ENCODE measurements at places on chromosomes 6 and 20. TPM values are rescaled to one million over a fixed set of nuclear protein-coding genes. Genes with fewer than 3 reads are reported as not detected.

GRCh38 chr6:73796881-73797280 lies 100.9 kb downstream of the CD109 start:
- peaks cover 4% of the 10 kb centered on the region for H3K27me3 ChIP-seq
- no peaks in the 10 kb centered on the region for H3K4me1 ChIP-seq
- no peaks in the 10 kb centered on the region for H3K36me3 ChIP-seq

GRCh38 chr6:30990422-30991086 lies 7.0 kb downstream of the MUC21 start:
- peak overlapping the region; percentile 24 for H3K4me3 ChIP-seq
- peaks cover 6% of the 10 kb centered on the region for H3K4me1 ChIP-seq
- H3K27ac ChIP-seq, result no peak overlapping the region
- no peaks in the 10 kb centered on the region for H3K36me3 ChIP-seq

DNA sequence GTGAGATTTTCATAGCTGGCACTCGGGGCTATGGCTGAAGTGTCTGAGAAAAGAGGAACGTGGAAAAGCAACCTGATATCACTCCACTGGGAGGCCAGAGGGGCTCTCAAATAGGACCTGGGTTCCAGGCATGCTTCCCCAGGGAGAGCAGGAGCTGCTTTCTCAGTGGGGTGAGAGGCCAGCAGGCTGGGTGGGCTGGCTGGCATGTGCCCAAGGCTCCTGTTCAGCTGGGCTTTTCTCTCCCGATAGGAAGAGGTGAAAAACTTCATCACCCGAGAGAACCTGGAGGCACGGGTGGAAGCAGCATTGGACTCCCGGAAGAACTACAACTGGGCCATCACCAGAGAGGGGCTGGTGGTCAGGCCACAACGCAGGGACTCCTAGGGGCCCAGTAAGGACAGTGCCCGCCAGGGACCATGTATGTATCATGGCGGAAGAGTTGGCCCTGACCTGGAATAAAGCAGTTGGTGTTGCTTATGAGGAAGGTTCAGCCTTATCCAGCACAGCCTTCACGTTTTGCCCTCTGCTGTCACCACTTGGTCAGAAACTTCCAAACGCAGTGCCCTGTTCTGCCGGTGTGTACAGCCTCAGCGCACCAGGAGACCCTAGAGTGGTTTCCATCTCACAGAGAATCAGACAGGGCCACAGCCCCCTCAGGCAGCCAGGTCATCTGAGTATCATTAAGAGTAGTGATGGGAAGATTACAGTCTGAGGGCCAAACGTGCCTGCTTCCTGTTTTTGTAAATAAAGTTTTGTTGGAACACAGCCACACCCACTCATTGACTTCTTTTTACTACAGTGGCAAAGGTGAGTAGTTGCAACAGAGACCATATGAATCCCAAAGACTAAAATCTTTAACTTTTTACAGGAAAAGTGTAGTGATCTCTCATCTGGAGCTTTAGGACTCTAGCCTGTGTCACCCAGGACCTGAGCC lies 1.9 kb downstream of the MRPS26 start:
- peaks cover 14% of the 10 kb centered on the region for H3K4me1 ChIP-seq
- DNase-seq, result no peak
- peak overlapping the region; percentile 84 for H3K4me3 ChIP-seq
- H3K36me3 ChIP-seq, result peaks cover 30% of the 10 kb centered on the region
- no peak overlapping the region for H3K27ac ChIP-seq
- H3K27me3 ChIP-seq, result no peaks in the 10 kb centered on the region

DNA sequence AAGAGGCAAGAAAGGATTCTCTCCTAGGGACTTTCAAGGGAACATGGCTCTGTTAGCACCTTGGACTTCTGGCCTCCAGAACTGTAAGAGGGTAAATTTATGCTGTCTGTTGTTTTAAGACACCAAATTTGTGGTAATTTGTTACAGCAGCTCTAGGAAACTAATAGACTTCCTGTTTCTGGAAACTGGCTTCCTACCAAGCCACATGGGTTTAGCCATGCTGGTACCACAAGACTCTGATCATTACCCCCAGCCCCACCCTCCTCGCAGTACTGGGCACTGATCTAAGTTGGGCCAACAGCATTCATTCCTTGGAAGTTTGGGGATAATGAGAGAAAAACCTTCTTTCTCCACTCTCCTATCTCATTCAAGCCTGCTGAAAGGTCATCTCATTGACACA lies 109.5 kb upstream of the SMLR1 start:
- no peak overlapping the region for H3K4me3 ChIP-seq
- peaks cover 5% of the 10 kb centered on the region for H3K4me1 ChIP-seq
- no peaks in the 10 kb centered on the region for H3K27me3 ChIP-seq
- H3K36me3 ChIP-seq, result no peaks in the 10 kb centered on the region
- DNase-seq, result no peak

- no peaks in the 10 kb centered on the region for H3K36me3 ChIP-seq
- DNase-seq, result no peak
- no peak overlapping the region for H3K4me3 ChIP-seq
- H3K27me3 ChIP-seq, result no peaks in the 10 kb centered on the region
Observed at GRCh38 chr6:163641706-163642105, 227.2 kb downstream of the QKI start.

- peak overlapping the region; percentile 80 for H3K27ac ChIP-seq
- peaks cover 84% of the 10 kb centered on the region for H3K4me1 ChIP-seq
- peak overlapping the region; percentile 73 for H3K4me3 ChIP-seq
- DNase-seq, result no peak
- H3K27me3 ChIP-seq, result no peaks in the 10 kb centered on the region
Observed at GRCh38 chr20:41047279-41047974, 18.8 kb downstream of the TOP1 start.

- no peak for DNase-seq
- no peaks in the 10 kb centered on the region for H3K27me3 ChIP-seq
- peaks cover 25% of the 10 kb centered on the region for H3K36me3 ChIP-seq
- H3K27ac ChIP-seq, result no peak overlapping the region
Observed at GRCh38 chr6:149071997-149072396, 245.5 kb upstream of the TAB2 start.

- no peak for DNase-seq
- no peak overlapping the region for H3K27ac ChIP-seq
- H3K4me1 ChIP-seq, result peaks cover 9% of the 10 kb centered on the region
- H3K36me3 ChIP-seq, result peaks cover 30% of the 10 kb centered on the region
Observed at GRCh38 chr20:16311756-16312155, 261.5 kb downstream of the KIF16B start.

- H3K4me1 ChIP-seq, result peaks cover 10% of the 10 kb centered on the region
- no peak overlapping the region for H3K4me3 ChIP-seq
- H3K36me3 ChIP-seq, result no peaks in the 10 kb centered on the region
- no peak for DNase-seq
Observed at GRCh38 chr6:136039185-136039584, 187.7 kb downstream of the PDE7B start.

GNRH2 gene
- total RNA-seq, result 0.75 TPM

HLA-DQB2 gene
- total RNA-seq, result 95.7 TPM

WFDC2 gene
- total RNA-seq, result not detected

ITPR3 gene
- 31.7 TPM for total RNA-seq

GRCh38 chr6:77034161-77034560 lies 429.1 kb downstream of the HTR1B start:
- no peak for DNase-seq
- no peak overlapping the region for H3K27ac ChIP-seq
- H3K4me3 ChIP-seq, result no peak overlapping the region
- no peaks in the 10 kb centered on the region for H3K27me3 ChIP-seq
- no peaks in the 10 kb centered on the region for H3K4me1 ChIP-seq
- H3K36me3 ChIP-seq, result no peaks in the 10 kb centered on the region

CTAGE9 gene
- not detected for total RNA-seq

MAP3K5 gene
- 24.4 TPM for total RNA-seq

HSPA12B gene
- total RNA-seq, result not detected

DNA sequence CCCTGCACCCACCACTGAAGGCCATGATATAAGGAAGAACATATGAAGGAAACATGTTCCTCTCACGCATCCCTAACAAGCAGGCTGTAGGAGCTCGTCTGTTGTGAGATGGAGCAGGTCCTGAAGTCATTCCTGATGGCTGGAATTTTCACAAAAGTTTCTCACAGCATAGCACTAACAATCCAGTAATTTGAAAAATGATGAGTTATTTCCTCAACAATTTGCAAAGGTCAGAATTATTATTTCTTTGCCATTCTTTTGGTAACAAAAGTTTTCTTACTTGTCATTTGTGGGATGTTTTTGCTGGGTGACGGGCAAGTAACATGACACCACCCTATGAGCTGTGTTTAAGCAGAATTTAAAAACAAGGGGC lies 27.6 kb upstream of the FRMD1 start:
- no peak overlapping the region for H3K4me3 ChIP-seq
- H3K36me3 ChIP-seq, result no peaks in the 10 kb centered on the region
- H3K4me1 ChIP-seq, result no peaks in the 10 kb centered on the region
- no peak for DNase-seq
- H3K27me3 ChIP-seq, result peaks cover 28% of the 10 kb centered on the region

DNA sequence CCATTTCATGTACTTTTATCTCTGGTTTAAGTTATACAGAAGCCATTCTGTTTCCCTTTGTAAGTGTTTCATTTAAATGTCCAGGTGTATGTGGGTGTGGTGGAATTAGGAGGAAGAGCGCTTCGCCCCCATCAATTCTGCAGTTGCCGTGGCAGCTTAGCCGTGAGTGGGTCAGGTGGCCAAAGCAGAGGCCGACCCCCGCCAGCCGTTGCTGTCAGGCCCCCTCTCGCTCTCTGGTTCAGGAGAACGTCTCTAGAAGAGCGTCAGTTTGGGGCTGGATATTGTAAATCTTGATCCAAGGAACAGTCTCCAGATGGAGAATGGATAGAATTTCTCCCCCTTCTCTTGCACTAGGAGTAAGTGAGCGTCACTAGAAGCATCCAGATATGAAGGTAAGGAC lies 367.4 kb downstream of the FOXA2 start:
- no peak for DNase-seq
- H3K27ac ChIP-seq, result no peak overlapping the region
- no peak overlapping the region for H3K4me3 ChIP-seq
- H3K4me1 ChIP-seq, result no peaks in the 10 kb centered on the region
- no peaks in the 10 kb centered on the region for H3K36me3 ChIP-seq

SLC12A5 gene
- not detected for total RNA-seq

FOXQ1 gene
- total RNA-seq, result not detected

BPIFB1 gene
- total RNA-seq, result not detected

DNA sequence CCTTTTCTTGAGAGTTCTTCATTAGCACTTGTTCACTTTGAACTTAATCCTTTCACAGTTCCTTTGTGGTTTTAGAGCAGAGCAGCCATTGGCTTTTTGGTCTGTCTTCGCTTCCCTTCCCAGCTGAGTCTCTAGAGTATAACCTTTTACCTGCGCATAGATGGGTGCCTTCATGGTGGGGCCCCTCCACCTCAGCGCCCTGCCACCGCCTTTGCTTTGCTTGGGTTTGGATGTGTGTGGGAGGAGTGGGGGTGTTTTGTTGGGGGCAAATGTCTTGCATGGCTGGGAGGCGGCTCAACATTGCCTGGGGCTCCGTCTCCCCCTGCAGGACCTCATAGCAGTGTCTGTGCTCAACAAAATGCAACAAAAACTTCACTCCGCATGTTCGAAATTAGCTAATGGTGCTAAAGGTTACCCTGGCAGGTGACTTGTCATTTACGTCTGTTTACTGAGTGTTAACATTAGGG lies 11.9 kb downstream of the PYGB start:
- DNase-seq, result no peak
- H3K36me3 ChIP-seq, result peaks cover 34% of the 10 kb centered on the region
- H3K27me3 ChIP-seq, result no peaks in the 10 kb centered on the region
- no peaks in the 10 kb centered on the region for H3K4me1 ChIP-seq

GRCh38 chr6:3363296-3364025 lies 93.4 kb downstream of the SLC22A23 start:
- DNase-seq, result no peak
- H3K4me1 ChIP-seq, result peaks cover 7% of the 10 kb centered on the region
- peaks cover 9% of the 10 kb centered on the region for H3K27me3 ChIP-seq
- H3K36me3 ChIP-seq, result no peaks in the 10 kb centered on the region
- H3K27ac ChIP-seq, result no peak overlapping the region

TGM3 gene
- total RNA-seq, result not detected

MAP7 gene
- 0.56 TPM for total RNA-seq

DNA sequence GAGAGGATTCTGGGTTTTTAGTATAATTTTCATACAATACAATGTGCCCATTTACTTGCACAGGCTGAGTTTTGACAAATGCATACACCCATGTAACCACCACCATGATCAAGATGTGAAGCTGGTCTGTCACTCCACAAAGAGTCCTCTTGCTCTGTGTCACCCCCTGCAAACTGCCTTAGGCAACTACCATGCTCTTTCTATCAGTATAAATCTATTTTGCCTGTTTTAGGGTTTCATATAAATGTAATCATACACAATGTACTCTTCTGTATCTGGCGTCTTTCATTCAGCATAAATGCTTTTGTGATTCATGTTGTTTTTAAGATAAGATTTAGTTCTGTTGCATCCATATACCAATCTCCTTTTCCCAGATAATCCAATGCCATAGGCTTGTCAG lies 181.9 kb upstream of the KCNG1 start:
- no peak overlapping the region for H3K27ac ChIP-seq
- H3K4me1 ChIP-seq, result no peaks in the 10 kb centered on the region
- no peaks in the 10 kb centered on the region for H3K36me3 ChIP-seq
- no peak overlapping the region for H3K4me3 ChIP-seq
- H3K27me3 ChIP-seq, result peaks cover 29% of the 10 kb centered on the region

TBXT gene
- 0.10 TPM for total RNA-seq

DNA sequence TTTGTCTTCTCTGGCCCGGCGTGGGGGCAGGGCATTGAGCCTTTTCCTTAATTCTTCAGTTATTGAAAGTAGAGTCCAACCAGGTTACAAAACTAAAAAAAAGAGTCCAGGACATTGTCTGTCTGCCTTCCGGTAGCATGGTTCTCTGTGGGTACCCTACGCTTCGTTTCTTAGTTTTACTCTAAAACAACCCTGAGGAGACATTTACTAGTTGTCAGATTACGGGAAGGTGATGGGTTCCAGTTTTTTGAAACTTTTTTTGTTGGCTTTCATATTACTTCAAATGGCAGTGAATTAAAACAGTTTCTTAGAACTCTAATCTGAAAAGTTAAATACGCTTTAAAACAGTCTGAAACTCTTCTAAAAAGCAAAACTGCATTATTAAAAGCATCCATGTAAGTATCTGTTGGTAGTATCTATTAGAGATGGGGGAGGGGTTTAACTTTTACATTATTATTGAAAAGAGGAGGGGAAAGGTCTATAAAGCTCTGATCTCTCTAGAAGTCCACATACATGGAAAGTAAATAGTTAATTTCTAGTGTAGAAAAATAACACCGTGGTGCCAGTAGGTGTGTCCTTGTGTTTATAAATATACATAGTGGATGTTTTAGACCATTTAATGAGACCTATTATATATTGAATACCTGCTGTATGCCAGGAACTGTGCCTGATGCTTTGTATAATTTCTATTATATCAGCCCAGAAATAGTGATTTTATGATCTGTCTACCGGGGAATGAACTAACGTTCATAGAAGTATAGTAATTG lies 2.2 kb downstream of the BICRAL start:
- H3K27ac ChIP-seq, result no peak overlapping the region
- peaks cover 25% of the 10 kb centered on the region for H3K36me3 ChIP-seq
- peaks cover 25% of the 10 kb centered on the region for H3K4me1 ChIP-seq
- no peak for DNase-seq
- peak overlapping the region; percentile 92 for H3K4me3 ChIP-seq
- H3K27me3 ChIP-seq, result no peaks in the 10 kb centered on the region

GRCh38 chr6:39273406-39273821 lies 40.8 kb downstream of the KCNK17 start:
- H3K27me3 ChIP-seq, result peaks cover 17% of the 10 kb centered on the region
- DNase-seq, result no peak
- H3K4me3 ChIP-seq, result no peak overlapping the region
- H3K4me1 ChIP-seq, result no peaks in the 10 kb centered on the region
- no peaks in the 10 kb centered on the region for H3K36me3 ChIP-seq

TAGAP gene
- 129 TPM for total RNA-seq

- H3K4me1 ChIP-seq, result peaks cover 28% of the 10 kb centered on the region
- H3K27ac ChIP-seq, result no peak overlapping the region
- peaks cover 19% of the 10 kb centered on the region for H3K27me3 ChIP-seq
- no peak overlapping the region for H3K4me3 ChIP-seq
Observed at GRCh38 chr20:60054716-60055634, 96.8 kb downstream of the CDH26 start.

TSHZ2 gene
- total RNA-seq, result 1.5 TPM

All from activated B cell treated with CpG ODN at 0.5 μM for 24 hours (primary cell).